ENCODE measurements at places on chromosomes 5 and 9.

DNA sequence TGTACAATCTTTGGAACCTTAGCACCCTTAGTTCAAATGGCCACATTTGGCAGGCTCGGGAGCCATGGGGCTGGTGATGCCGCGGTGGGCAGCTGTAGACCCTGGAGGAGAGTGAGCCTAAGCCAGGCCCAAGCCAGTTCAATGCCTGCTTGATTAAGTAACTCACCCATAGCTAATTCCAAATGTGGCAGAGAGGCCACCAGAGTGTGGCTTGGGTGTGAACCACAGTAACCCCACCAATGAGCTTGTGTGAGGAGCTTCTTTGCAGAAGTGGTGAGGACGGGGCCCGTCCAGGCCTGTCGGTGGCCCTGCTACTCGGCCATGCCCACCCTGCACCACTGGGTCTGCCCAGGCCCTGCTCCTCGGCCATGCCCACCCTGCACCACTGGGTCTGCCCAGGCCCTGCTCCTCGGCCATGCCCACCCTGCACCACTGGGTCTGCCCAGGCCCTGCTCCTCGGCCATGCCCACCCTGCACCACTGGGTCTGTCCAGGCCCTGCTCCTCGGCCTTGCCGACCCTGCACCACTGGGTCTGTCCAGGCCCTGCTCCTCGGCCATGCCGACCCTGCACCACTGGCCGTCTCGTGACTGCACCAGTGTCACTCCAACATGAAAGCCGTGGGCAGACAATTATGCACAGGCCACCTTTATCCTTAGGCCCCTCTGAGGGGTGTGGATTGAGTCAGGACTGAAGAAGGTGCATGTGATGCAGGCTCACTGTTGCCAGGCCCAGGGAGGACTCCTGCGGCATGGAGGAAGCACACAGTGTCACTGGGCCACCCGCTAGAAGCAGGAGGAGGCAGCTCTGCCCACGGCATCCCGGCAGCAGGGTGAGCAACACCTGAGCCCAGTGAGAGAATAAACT, 75.4 kb downstream of the MRPL36 start:
- DNase-seq, result no peak

- DNase-seq, result no peak
These were observed 4.5 kb upstream of the NACC2 start for GRCh38 chr9:136099542-136099941.

DNA sequence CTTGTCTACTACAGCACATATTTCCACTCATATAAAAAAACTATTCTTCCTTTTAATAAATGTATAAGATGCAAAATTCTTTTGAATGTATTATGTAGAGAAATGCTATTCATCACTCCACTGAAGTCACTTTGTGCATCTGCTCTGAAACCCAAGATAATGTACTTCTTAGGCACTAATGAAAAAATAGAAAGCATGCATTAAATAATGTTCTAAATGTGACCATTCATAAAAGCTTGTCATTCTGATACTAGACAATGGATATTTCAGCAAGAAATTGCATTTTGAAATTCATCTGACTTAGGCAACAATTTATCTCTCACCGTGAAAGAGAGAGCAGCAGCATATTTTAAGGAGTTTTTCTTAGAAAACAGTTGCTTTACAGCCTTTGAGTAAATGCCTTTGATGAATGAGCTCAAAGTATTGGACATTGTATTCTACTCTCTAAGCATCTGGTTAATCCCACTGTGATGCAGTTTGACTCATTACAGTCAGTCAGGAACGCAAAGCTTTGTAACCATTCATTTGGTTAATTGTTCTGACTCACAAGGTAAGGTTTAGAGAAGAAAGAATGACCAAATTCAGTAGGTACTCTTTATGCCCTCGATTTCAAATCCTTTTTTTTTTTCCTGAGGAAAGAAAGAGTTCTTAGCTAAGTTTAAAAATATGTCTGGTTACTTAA, 2233.8 kb upstream of the C9orf72 start:
- no peak for DNase-seq

DNA sequence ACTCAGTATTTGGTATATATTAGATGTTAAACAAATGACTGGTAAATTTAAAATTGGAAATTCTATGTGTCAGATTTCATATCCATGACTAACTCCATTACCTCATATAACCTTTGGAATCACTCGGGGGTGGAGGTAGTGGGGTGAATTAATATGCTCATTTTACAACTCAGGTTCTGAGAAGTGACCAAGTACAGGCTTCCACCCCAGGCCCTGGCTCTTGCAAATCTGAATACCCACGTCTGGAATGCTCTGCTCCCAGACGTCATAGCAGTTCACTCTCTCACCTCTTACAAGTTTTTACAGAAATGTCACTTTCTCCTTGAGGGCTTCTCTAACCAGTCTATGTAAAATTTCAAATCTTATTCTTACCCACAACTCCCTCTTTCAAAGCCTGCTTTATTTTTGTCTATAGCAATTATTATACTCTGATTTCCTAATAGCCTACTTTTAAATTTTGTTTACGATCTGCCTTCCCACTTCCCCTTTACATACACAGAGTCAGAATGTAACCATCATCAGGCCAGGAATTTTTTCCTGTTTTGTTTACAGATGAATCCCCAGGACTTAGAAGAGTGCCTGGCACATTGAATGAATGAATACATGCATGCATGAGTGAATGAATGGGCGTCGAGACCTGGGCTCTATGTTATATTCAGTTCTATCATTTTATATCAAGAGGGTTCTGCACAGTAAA, 134.1 kb upstream of the IFNE start:
- DNase-seq, result no peak

DNA sequence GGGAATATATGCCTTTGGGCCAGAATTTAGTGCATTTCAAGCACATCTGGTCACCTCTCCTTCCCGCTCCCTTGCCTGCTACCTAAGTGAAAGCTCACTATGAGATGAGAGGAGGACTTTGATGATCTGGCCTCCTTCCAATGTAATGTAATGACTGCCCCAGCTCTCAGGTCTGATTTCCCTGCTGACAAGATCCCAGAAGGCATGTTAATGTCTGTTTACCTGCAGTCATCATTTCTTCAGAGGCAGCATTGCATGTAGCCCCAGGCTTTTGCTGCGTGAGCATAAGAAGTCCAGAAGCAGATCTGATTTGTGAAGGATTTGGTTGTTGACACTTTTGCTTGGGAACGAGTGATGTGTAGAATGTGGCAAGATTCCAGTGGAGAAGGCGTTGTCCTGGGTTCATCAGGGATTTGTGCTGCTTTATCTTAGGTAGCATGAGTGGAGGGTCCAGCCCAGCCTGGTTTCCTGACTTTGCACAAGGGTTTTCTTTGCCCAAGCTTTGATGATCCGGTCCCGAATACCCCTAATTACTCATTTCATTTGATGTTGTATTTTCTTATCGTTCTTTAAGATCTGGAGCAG, 192.7 kb downstream of the GOLPH3 start:
- no peak for DNase-seq

DNA sequence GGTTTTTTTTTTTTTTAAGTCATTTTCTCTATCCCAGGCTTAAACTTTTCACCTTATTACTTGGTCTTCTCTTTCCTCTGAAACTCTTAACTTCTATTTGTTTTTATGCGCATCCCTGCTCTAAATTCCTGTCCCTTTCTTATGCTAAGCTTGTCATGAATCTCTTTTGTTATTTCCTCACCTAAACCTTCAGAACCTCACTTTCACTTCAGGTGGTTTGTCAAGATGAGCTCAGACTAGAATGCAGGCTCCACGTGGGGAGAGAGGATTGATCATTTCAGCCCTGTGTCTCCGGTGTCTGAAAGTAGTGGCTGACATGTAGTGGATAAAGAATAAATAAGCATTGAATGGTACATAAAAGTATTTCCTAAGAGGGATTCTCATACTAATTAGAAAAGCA, 63.6 kb downstream of the ANXA1 start:
- no peak for DNase-seq

DNA sequence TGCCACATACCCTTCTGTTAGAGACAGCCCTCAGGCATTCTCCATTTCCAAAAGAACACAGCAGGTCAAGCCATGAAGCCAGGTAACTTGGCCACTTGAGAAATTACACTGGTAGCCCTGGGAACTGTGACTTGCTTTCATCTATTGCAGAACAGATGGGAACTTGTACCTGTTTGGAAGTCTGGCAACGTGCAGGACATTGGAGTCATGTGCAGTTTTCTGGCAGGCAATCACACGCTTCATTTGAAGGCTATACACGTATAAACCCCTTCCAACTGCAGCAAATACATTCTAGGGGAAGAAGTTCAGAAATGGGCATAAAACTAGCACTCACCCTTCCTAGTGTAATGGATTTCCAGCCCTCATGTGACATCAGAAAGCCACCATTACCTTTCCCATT, 54.0 kb downstream of the WDR41 start:
- no peak for DNase-seq

- no peak for DNase-seq
These were observed 476.8 kb downstream of the CETN3 start for GRCh38 chr5:89932771-89933181.

- no peak for DNase-seq
These were observed 334.7 kb upstream of the PIK3R1 start for GRCh38 chr5:67880876-67881275.

Data from T follicular helper cell (primary cell).